ENCODE measurements at places on chromosomes 4 and X.

- no peak for DNase-seq
Measured at GRCh38 chrX:124033821-124034220, 72.3 kb downstream of the STAG2 start.

- no peak for DNase-seq
Measured at GRCh38 chr4:170202721-170203120, 113.0 kb upstream of the AADAT start.

DNA sequence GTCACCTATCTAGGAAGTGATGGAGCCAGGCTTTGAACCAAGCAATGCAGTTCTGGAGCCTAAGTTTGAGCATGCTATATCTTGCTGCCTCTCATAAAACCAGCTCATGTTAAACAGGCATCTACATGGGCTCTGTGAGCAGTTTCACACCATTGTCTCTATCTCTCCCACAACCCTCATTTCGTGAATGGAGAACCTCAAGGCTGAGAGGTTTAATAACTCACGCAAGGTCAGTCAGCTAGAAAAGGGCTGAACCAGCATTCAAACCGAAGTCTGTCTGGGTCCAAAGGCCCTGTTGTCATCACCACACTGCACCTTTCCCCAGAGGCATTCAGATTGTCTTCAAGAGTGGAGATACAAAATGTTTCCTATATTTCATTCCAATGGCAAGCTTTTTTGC, 369.2 kb downstream of the MID1IP1 start:
- no peak for DNase-seq

DNA sequence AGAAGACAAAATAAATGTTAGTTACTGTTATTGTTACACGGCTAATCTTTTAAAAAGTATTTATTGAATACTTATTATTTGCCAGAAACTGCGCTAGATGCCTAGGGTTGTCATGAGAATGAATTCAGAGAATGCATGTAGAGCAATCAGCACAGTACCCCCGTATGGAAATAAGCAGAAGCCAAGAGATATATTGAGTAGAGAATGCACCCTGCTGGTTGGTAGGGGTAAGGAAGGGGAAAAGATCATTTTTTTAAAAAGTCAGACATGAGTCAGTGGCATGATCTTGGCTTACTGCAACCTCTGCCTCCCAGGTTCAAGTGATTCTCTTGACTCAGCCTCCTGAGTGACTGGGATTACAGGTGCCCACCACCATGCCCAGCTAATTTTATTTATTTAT, 13.1 kb upstream of the DRP2 start:
- peak; percentile 40 for DNase-seq

DNA sequence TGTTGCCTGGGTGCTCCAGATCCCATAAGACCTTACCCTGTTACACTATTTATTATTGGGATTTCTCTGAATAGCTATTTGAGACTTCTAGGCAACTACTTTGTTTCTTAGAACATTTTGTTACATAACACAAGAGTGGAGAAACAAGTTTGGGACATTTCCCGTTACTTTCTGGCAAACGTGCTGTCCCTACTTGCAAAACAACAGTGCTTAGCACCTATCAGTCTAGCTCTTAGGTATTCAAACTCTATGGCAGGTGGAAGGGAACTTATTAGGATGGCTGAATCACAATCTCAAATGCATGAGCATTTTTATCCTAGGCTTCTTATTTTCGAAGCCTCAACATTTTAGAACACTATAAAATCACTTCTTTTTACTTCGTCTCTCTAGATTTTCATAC, 613.6 kb downstream of the DMD start:
- DNase-seq, result no peak

GRCh38 chr4:158590306-158590705, 68.6 kb downstream of the RXFP1 start:
- DNase-seq, result no peak

Measured in myocyte (in vitro differentiated cells).